WTC11 (cell line): ENCODE measurements at places on chromosomes 2 and 18.

DNA sequence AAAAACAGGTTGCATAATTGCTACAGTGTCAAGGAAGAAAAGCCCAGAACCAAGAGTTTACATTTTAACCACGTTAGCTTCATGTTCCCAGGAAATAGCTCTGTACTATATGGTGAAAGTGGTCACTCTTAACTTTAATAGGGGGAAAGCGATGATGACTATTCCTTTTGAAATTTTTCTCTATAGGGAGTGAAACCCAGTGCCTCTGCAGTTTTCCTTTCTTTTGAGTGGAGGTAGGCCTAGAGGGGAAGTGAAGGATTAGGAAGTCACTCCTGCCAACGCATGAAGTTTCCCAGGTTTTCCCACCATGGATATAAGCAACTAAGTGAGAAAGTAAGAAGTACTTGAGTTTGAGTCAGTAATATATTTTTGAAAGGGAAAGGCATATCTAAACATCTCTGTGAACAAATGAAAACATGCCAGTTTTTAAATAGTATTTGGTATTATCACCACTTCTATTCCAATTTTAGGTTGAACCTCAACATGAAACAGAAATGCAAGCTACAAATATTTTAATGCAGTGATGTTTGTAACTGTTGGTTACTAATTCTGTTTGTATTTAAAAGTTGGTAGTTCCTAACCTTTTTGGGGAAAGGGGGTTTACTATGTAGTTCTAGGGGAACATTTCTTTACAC is 91.9 kb downstream of the VRK2 start:
- DNase-seq = no peak

DNA sequence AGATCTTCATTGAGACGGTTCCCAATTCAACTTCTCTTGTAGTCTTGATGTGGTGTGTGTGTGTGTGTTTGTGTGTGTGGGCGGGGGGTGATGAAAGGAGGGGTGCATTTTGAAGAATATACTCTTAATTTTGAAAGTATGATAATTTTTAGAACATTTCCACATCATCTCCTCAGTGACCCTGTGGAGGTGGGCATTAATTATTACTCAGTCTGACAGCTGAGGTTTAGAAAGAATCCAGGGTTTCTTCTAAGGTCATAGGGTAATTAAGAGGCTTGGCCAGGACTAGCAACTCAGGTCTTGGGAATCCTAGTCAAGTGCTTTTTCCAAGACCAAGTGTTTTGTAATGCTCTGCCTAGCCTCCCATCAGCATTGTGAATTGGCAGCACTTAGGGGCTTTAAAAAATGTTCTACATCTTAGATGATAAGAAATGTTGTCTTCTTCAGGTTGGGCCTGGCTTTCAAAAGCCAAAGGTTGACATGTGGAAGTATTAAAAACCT is 100.5 kb downstream of the SPTBN1 start:
- DNase-seq = no peak

DNA sequence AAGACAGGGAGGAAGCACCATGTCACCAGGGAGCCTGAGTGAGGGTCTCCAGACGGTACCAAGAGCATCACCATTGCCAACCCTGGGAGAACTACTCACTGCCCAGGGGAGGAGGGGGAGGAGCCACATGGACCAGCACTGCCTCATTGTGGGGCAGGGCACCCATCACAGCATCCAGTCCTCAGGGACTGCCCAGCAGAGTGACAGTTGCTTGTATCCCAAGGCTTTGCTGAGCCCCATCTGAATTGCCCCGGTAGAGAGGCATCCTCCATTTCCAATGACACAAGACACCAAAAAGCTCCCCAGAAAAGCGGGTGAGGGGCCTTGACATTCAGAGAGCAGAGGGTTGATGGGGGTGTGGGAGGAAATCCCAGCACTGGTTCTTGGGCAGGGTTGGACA is 6.8 kb upstream of the CIB4 start:
- DNase-seq = no peak

- no peak for DNase-seq
Observed at GRCh38 chr2:20281876-20282275, 56.9 kb upstream of the SDC1 start.

GRCh38 chr2:160752475-160753330 is 259.1 kb upstream of the RBMS1 start:
- peak; percentile 21 for DNase-seq

DNA sequence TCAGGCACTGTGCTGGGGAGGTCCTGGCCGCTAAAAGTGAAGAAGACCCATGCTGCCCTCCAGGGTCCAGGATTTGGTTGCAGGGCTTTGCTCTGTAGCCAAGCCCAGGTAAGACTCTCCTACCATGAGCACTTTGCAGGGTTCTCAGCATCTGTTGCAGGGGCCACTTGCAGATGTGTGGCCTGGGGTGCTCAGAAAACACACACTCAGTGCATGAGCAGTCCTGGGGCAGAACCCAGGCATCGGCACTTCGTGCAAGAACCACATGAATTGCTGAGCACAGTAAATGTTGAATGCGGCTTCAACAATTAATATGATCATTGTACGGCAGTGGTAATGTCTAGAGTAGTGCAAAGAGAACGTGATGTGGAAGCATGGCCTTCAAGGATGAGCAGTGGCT is 98.5 kb upstream of the SMIM21 start:
- DNase-seq = no peak

GRCh38 chr18:76468345-76469304 is 26.4 kb downstream of the ZNF516 start:
- DNase-seq = no peak

GRCh38 chr2:219405958-219406860 is 12.0 kb upstream of the DES start:
- no peak for DNase-seq

DNA sequence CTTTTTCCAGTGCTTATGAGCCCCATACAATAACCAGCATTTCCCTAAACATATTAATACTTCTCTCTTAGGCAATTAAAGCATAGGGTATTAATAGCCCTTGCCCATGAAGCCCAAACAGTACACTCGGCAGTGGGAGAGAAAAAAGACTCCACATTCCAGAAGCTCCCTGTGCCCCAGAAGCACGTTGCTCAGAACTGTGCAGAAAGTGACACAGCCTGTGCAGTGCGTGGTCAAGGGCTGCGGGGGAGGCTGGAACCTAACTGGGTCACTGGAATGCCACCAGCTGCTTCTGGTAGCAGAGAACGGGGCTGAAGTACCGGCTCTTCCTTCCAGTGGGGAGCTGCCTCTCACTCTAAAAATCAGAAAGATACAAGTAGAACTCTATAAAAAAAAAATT is 32.7 kb downstream of the EIPR1 start:
- no peak for DNase-seq

DNA sequence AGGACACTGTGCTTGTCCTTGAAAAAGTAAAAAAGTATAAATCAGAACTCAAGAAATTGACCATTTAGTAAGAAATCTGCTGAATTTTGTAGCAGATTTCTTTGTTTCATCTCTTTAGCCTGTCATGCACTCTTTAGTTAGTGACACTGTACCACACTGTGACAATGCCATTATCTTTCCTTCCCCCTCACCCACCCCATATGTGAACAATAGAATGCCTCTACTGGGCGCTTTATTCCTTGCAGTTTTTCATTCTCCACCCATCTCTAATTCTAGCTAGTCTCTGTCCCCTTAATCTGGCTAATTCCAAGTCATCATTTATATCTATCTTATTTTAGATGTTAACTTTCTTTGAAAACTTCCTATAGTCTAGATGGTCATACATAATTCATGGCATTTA is 241.0 kb downstream of the LRP1B start:
- no peak for DNase-seq

DNA sequence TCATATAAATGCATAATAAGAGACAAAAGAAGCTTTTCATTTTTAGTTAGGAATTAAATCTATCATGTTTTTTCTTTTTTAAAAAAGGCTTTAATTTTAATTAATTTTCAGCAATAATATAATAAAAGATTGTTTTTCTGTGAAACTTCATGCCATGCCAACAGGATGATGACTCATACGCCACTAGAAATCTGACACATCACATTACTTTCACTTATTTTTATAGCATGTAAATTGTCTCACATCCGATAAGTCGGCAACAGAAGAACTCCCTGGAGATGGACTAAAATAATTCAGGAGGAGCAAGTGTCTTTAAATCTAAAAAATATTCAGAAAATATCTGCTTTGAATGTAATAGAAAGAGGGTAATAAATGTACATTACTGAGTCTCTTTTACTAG is 1024.2 kb upstream of the ACVR2A start:
- no peak for DNase-seq

GRCh38 chr2:236608710-236609109 is 39.1 kb downstream of the ACKR3 start:
- DNase-seq = no peak
